Mucosa of gallbladder (tissue), 1 donor: ENCODE measurements at places on chromosomes 2 and 18.

DNA sequence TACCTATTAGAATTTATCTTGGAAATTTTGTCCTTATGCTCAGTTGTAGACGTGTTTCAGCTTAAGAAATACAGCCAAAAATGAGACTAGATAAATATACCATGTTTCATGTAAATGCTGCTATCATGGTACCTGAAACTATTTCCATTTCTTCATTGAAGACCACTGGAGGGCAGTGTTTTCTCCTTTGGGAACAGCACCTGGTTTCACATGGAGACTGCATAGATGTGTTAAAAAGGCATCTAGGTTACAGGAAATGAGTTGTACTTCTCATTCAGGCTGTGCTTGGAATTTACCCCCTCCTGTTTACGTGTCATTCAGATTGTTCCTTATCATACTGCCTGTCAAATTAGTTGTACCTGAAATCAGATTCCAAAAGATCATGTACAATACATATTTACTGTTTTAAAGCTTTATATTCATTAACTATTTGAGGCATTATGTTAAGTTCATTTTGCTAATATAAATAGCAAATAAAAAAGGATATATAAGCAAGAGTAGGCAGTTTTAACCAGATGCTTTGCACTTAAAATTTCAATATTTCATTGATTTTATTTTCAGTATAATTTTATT lies 57.3 kb upstream of the PSMD14 start:
- no peak for DNase-seq

DNA sequence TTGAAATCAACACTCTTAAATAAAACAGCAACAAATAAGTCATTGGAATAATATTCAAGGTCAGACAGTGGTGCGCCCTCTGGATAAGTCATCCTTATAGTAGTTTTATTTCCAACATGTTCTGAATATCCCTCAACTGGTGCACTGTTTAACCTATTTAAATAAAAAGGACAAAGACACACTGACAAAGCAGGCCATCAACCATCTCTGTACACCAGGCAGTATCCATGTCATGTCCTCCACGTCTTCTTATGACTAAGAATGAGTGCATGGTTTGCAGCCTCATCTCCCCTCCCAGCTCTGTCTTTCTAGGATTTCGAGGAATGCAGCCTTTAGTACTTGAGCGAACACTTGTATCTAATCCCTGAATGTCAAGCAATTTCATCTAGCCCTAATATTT lies 42.4 kb downstream of the ST3GAL5 start:
- DNase-seq = no peak

DNA sequence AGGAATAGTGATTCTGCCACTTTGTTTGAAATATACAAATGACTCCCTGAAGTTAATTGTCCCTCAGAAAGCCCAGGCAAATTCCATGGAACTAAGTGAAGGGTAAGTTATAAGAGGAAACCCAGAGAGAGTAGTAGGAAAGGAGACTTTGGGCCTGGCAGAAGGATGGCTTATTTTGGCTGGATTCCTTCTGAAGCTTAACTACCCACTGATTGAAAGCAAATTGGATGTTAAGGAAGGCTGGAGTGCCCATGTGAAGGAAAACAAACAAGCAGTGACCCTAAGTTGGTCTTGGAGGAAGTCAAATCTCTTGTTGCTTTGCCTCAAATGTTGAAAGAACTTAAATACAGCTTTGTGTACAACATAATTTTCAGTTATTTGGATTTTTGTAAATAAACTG lies 1106.4 kb upstream of the ZEB2 start:
- no peak for DNase-seq

DNA sequence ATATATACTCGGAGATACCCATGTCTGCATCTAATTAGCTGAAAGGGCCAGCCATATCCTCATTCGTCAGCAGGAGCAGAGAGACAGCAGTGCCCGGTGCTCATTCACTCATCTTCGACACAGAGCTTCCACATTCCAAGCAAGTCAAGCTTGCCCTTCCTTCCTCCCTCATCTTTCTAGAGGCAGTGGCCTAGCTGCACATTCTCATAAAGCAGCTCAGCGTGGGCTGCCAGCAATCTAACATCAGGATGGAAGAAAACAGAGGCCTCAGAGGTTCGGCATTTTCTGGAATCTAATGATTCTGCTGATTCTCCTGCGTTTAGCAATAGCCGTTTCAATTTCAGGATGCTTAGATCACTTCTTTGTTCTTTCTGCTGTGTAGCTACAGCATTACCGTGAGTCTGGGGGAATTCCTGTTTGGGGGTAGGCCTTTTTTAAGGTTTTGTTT lies 68.8 kb downstream of the CLHC1 start:
- DNase-seq = no peak

DNA sequence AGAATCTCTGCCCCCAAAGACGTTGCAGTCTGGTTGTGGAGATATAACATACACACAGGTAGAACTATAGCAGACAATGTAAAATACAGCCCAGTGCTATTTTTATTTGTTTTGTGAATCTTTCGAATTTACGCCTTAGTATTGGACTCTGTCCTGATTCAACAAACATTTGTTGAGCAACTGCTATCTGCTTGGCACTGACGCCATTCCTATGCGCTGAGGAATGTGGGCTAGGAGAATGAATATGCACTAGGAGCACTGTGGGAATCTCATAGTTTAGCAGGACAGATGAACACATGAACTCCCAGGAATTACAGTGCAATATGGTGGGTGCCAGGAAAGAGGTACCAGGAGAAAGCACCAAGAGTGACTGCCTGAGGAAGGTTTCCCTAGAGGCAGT lies 181.7 kb upstream of the SIX3 start:
- no peak for DNase-seq

DNA sequence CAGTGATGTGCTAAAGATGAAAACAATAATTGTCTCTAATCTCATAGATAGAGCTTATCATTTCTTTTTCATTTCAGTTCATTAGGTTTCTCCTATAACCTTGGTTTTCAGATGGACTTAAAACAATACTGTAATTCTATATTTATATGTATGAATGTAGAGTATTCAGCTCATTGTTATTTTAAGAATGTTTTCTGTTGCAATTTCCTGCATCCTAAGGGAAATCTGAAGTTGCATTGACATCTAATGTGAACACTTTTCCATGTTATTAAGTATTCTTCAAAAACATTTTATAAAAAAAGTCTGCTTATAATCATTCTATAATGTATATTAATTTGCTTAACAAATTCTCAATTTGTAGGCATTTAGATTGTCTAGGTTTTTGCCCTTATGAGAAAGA lies 288.9 kb downstream of the XIRP2 start:
- no peak for DNase-seq

DNA sequence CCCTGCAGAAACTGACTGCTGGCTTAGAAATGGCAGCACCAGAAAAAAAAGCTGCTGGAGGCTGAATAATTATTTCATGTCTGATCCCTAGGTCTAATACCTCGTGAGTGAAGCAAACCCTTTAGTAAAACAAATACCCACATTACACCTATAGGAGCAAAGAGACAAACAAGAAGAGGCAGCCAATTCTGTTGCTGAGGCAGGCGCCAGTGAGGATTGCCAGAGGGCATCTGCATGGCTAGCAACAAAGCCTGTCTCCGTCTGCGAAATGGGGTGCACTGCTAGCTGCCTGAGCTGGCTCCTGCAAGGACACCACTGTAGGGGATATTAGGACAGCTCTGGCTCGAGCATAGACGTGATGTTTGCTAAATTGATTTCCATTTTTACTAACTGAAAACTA lies 509.7 kb downstream of the TDRD15 start:
- DNase-seq = peak; percentile 11

DNA sequence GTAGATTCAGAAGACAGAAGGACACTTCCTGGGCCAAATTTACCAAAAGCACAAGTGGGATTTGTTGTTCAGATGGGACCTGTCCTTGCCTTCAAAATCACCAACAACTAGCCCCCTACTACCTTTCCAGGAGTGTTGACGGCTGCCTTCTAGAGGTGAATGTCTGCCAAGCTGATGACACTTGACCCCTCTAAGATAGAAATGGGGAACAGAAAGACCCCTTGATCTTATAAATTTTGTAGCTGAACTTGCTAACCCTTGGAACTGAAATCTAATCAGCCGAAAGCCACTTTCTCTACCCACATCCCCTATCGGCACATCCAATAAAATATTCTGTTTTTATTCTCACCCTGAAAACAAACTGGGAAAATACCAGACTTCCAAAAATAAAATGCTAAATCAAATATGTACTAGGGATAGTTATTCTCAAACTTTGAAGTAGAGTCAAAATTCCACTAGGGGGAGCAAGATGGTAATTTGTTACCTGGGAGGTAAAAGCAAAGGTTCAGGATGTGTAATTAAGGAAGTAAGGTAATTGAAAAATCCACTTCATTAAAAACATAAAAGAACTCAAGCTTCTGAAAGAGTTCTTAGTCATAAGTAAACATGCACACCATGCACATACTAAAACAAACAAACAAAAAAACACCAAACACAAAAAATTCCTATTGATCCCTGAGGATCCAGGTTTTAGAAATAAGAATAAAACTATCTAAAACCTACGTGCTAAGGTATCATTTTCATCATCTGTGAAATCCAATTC lies 119.2 kb downstream of the ANKRD44 start:
- DNase-seq = no peak

DNA sequence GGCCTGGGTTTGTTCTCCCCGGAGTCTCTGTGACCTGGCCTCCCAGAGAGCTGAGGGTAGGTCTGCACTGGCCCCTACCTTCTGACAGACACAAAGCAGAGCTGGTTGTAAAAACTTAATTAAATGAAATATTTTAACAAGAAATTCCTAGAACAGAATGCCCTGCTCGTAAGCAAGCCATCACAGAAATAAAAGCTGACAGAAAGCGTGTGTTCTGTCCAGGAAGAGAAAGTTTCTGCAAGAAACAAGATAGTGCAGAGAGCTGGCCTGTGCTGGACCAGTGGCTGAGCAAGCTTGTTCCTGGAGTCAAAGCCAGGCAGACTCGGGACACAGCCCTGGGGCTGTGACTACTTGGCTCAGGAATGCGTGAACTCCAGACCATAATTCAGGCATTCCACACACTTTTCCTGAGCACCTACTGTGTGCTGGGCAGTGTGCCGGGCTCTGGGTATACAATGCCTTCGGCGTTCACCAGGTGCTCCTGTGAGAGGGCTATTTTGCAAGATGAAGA lies 51.6 kb downstream of the APOB start:
- peak; percentile 48 for DNase-seq

DNA sequence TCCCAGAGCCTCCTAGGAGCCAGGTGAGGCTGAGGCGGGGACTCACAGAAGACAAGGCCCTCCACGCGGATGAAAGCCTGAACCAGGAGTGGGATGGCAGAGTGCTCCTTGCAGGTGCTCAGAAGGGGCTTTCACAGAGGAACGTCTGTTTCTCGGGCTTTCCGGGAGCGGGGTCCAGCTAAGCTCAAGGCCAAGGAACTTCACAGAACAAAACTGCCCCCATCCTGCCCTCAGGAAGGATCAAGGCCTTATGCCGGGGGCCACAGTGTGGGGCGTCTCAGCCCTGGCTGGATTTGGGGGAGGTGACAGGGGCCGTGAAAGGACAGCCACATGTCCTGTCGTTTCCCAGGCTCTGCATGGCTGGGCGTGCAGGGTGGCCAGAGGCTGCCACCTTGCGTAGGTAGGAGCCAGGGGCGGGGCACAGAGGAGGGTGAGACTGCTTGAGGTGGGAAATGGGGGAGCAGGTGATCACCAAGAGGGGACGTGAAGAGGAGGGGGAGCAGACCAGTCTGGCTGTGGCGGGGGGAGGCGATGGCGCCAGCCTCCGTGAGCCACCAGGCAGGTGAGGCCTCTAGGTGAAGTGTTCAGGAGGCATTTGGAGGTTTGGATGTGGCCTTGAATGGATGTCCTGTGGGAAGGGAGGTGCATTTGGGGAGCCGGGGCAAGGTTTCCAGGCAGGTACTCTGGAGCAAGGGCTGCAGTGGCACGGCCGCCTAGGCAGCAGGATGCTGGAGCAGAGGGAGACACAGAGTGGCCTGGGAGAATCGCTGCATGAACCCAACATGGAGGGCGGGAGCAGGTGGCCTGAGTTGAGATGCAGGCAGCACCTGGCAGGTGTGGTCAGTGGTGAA lies 79.1 kb downstream of the TWIST2 start:
- DNase-seq = no peak

DNA sequence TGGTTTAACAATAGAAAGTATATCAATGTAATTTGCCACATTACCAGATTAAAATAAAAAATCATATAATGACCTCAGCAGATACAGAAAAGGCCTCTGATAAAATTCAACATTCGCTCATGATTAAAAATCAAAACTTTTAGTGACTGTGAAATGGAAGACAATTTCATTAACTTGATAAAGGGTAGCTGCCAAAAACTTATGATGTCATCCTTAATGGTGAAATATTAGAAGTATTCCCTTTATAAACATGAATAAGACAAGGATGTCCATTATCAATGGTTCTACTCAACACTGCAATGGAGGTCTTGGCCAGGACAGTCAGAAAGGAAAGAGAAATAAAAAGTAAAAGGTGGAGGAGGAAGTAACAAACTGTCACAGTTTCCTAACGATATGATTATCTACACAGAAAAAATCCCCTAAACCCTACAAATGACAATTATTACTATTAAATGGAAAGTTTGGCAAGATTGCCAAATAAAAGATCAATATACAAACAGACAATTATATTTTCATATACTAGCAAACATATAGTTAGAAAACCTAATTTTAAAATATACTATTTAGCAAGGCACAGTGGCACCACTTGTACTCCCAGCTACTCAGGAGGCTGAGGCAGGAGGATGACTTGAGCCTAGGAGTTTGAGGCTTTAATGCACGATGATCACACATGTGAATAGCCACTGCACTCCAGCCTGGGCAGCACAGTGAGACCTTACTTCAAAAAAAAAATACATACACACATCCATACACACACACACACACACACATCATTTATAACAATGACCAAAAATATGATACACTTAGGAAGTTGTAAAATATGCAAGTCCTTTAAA lies 12.8 kb downstream of the METTL8 start:
- no peak for DNase-seq

- DNase-seq = no peak
Measured at GRCh38 chr2:10557506-10558265, 109.6 kb upstream of the ODC1 start.

GRCh38 chr2:88451811-88452564 lies 505 bp downstream of the FOXI3 start:
- DNase-seq = no peak

GRCh38 chr2:117553448-117553847 lies 261.0 kb upstream of the DDX18 start:
- DNase-seq = no peak

DNA sequence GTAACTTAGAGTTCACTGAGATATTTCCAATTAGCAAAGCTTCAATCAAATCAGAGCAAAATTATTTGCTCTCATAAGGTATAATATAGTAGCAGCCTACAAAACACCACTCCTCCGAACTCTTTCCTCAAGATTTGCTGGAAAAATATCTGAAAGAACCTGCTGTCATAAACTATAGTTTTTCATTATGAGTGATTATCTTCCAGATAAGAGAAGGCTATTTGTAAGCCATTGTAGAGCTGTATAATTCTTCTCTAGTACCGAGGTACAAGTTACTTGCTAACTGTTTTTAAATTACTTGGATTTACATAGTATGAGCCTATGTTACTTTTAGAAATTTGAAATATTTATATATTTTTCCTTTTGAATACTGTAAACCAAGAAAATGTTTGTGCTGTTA lies 2.1 kb downstream of the NDC80 start:
- no peak for DNase-seq

- no peak for DNase-seq
Measured at GRCh38 chr18:7686278-7686677, 119.2 kb downstream of the PTPRM start.
